ENCODE measurements at places on chromosomes 11 and 22.

- no peak for DNase-seq
Observed at GRCh38 chr11:67435031-67435726, 2.3 kb downstream of the PTPRCAP start.

GRCh38 chr22:29245626-29246385 lies 22.0 kb downstream of the RHBDD3 start:
- DNase-seq: peak; percentile 65

DNA sequence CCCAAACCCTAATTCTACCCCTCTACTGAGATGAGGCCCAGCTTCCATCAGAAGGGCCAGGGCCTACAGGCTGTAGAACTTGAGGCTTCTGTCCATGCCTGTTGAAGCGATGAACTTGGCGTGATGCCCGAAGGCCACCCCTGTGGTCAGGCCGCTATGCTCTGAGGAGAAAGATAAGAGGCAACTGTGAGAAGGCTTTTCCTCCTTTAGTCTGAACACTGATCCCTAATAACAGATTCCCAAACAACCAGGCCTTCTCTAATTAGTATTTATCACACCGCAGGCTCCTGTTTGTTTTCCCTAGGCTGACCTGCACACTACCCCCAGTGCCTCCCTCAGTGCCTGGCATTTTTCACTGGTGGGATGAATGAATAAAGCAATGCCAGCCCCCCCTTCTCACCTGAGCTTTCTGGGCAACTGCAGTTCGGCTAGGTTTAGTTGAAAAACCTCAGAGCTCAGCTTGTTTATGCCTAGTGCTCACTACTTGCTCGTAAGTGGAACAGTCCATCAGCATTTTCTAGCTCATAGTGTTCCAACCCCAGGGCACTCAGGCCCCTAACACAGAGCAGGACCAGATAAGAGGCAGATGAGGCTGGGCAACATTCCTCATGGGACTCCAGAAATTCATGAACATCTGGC lies 15.2 kb downstream of the PRPF19 start:
- DNase-seq: no peak

DNA sequence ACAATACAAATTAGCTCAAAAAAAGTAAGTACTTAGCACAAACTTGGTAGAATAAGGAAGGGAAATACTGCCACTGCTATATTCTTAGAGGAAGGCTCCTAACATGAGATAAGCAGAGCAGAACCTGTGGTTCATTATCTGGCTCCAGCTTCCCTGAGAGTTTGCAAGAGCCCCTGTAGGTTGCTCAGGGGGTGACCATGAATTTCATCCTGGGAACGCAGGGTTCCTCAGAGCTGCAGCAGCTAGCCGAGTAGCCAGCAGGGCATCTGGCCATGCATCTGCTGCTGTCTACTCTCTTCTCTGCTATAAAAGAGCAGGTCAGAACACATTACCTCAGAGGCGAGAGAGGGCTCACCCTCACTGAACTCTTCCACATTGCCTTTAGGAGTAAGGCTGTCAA lies 67.3 kb downstream of the TRPC6 start:
- no peak for DNase-seq

- no peak for DNase-seq
Observed at GRCh38 chr22:38510416-38510970, 4.4 kb upstream of the DDX17 start.

DNA sequence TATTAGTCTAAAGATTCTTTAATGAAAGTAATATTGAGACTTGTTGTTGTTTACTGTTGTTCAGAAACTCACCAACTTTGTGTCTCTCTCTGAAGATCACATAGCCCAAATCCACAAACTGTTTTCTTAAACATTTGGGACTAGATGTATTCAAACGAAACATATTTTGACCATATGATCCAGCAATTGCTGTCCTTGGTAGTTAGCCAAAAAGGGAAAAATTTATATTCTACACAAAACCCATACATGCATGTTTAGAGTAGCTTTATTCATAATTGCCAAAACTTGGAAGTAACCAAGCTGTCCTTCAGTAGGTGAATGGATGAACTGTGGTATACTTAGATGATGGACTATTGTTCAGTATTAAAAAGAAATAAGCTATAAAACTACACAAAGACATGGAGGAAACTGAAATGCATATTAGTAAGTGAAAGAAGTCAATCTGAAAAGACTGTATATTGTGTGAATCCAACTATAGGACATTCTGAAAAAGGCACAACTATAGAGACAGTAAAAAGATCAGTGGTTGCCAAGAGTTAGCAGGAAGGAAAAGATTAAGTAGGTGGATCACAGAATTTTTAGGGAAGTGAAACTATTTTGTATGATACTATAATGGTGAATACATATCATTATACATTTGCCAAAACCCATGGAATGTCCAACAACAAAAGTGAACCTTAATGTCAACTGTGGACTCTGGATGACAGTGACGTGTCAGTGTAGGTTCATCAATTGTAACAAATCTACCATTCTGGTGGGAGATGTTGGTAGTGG lies 442.9 kb downstream of the INSC start:
- DNase-seq: no peak

DNA sequence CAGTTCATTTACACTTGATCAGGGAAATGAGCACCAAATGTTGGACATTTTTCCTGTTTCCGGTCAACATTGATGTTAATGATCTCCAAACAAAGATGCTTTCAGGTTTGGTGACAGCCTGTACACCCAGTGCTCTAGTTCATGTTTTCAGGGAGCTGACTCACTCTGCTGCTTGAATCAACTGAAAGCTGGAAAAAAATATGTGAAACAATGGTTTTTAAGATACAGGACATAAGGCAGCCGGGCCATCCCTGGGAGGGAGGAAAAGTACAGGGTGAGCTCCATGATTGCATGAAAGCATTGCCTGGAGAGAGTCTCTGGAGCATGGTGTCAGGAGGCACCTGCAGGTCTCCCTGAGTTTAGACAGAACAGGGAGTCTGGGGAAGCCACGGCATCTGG lies 259.6 kb downstream of the TBC1D22A start:
- no peak for DNase-seq

DNA sequence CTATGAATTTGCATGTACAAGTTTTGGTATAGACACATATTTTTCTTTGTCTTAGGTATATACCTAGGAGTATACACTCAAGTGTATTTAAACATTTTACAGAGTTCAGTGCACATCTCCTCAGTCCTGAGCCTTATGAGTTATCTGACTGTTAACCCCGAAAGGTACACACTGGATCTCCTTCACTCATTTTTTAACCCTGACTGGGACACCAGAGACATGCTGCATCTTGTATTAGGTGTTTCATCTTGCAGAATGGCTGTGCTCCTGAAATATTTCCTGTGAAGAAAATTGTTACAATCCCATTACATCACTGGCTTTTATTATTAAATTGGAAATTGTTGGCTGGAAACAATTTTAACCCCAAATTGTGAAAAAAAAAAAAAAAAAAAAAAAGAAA lies 15.3 kb downstream of the PARVA start:
- no peak for DNase-seq
